ENCODE measurements at places on chromosomes 6 and 20.

GRCh38 chr6:10558565-10558964 is 37.4 kb downstream of the GCNT2 start:
- no peak overlapping the region for H3K27ac ChIP-seq
- H3K27me3 ChIP-seq: no peaks in the 10 kb centered on the region
- no peak overlapping the region for H3K4me3 ChIP-seq
- DNase-seq: no peak
- H3K36me3 ChIP-seq: no peaks in the 10 kb centered on the region
- peaks cover 10% of the 10 kb centered on the region for H3K4me1 ChIP-seq

- H3K27ac ChIP-seq: no peak overlapping the region
- no peak overlapping the region for H3K4me3 ChIP-seq
- H3K36me3 ChIP-seq: no peaks in the 10 kb centered on the region
- no peaks in the 10 kb centered on the region for H3K27me3 ChIP-seq
These were observed 13.8 kb upstream of the DDR1 start for GRCh38 chr6:30870546-30870945.

DNA sequence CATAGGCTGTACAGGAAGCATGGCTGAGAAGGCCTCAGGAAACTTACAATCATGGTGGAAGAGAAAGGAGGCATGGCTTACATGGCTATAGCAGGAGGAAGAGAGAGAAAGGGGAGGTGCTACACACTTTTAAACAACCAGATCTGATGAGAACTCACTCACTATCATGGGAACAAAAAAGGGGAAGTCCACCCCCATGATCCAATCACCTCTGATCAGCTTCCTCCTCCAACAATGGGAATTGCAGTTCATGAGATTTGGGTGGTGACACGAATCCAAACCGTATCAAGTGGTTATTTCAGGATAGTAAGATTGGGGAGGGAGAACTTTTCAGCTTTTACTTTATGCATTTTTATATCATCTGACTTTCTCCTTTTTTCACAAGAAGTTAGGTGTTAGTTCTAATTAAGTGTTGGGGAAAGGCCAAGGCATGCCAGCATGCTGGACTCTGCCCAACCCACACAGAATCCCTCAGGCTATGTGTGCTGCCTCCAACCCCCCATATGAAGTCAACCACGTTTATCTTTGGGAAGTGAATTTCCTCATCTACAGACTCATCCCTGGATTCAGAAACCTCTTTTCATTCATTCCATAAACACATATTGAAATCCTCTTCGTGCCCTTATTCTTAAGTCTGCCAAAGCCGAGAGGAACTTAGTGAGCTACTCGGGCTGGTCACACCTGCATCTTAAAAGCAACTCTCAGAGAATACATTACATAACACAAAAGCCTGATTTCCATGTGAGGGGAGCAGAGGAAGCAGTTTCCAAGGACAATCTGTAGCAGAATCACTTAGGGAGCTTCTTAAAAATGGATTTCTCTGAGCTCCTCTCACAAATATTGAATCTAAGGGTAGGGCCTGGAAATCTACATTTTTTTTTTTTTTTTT is 16.7 kb upstream of the CLIC5 start:
- H3K4me3 ChIP-seq: no peak overlapping the region
- H3K27me3 ChIP-seq: no peaks in the 10 kb centered on the region
- H3K27ac ChIP-seq: no peak overlapping the region
- H3K36me3 ChIP-seq: no peaks in the 10 kb centered on the region

GRCh38 chr6:129875610-129876520 is 14.8 kb upstream of the TMEM244 start:
- no peaks in the 10 kb centered on the region for H3K36me3 ChIP-seq
- H3K27me3 ChIP-seq: no peaks in the 10 kb centered on the region
- H3K4me3 ChIP-seq: no peak overlapping the region
- DNase-seq: no peak

DNA sequence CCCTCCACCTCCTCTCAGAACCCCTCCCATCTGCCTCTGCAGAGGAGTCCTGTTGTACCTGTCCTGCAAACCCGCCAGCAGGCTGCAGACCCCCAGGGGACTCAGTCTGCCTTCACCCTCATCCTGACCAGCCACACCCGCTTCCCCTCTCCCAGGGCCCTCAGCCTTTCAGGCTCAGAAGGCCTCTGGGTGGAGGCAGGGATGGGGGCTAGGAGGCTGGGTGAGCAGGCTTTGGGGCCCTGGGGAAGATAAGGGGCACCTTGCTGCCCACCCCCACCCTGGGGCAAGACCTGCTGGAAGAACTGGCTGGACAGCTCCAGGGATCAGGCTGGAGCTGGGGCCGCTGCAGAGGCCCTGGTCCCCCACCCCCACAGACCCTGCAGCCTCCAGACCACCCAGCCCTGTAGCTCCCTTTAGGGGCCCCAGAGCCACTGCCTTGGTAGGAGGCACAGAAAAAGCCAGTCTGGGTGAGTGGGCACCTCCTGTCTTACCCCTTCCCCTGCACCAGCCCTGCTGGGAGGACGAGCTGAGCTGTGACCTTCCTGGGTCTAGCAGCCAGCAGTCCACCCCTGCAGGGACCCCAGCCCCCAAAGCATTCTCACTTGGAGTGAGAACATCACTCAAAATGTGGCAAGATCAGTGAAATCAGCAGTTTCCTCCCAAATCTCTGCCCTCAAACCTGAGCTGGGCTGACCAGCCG is 5.2 kb downstream of the TEAD3 start:
- peaks cover 69% of the 10 kb centered on the region for H3K27me3 ChIP-seq
- no peak overlapping the region for H3K27ac ChIP-seq
- H3K4me1 ChIP-seq: peaks cover 48% of the 10 kb centered on the region
- no peak overlapping the region for H3K4me3 ChIP-seq
- no peaks in the 10 kb centered on the region for H3K36me3 ChIP-seq

DNA sequence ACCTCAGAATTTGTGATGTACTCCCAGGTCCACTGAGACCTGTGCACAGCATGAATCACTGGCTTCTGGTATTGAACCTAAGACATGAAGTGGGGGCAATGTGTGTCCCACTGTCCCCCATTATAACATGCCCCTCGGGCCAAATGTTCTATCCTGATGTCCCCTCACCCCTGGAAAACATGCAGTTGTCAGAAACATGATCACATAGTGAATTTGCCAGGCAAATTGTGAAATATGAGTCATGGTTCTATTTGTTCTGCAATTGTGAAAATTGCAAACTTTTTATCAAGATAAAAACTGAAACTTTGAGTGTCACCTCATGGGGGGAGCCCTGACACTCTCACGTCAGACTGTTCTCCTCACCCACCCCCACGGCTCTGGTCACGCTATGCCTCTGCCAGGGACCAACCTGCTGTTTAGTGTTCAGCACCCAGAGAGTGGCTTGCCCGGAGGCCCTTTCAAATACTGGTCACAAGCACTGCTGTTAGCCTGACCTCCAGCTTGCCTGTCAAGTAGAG is 305.3 kb downstream of the CLIC5 start:
- H3K36me3 ChIP-seq: no peaks in the 10 kb centered on the region
- no peaks in the 10 kb centered on the region for H3K27me3 ChIP-seq
- no peak overlapping the region for H3K27ac ChIP-seq
- H3K4me3 ChIP-seq: no peak overlapping the region

DNA sequence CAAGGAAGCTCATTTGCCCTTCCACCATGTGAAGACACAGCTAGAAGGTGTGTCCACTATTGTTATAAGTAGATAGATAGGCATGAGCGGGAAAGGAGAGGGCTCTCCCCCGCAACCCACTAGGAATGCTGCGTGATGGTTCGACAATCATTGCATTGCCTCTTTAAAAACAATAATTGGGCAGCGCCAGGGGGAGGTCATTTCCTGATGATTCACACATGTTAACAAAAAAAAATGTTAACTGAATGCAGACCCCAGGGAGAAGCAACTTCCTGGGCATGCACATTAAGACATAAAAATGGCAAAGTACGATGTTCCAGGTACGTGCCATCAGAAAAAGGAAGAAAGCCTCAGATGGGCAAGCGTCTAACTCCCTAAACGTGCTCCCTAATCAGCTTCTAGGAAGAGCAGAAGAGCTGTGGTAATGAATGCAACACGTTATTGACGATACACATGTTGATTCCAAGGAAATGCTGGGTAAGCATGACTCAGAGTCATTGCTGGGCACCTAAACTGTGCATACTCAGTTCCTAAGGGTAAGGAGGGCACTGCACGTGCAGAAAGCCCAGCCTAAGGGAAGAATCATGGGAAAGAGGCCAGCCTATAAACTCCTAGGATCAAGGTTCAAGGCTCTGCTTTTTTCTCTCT is 113.7 kb downstream of the FAM217A start:
- H3K27ac ChIP-seq: no peak overlapping the region
- no peaks in the 10 kb centered on the region for H3K36me3 ChIP-seq
- no peak for DNase-seq
- H3K4me1 ChIP-seq: no peaks in the 10 kb centered on the region

GRCh38 chr6:84278321-84278998 is 51.0 kb upstream of the CEP162 start:
- no peak overlapping the region for H3K4me3 ChIP-seq
- H3K27me3 ChIP-seq: no peaks in the 10 kb centered on the region
- no peak for DNase-seq
- H3K36me3 ChIP-seq: no peaks in the 10 kb centered on the region
- H3K4me1 ChIP-seq: no peaks in the 10 kb centered on the region
- no peak overlapping the region for H3K27ac ChIP-seq

DNA sequence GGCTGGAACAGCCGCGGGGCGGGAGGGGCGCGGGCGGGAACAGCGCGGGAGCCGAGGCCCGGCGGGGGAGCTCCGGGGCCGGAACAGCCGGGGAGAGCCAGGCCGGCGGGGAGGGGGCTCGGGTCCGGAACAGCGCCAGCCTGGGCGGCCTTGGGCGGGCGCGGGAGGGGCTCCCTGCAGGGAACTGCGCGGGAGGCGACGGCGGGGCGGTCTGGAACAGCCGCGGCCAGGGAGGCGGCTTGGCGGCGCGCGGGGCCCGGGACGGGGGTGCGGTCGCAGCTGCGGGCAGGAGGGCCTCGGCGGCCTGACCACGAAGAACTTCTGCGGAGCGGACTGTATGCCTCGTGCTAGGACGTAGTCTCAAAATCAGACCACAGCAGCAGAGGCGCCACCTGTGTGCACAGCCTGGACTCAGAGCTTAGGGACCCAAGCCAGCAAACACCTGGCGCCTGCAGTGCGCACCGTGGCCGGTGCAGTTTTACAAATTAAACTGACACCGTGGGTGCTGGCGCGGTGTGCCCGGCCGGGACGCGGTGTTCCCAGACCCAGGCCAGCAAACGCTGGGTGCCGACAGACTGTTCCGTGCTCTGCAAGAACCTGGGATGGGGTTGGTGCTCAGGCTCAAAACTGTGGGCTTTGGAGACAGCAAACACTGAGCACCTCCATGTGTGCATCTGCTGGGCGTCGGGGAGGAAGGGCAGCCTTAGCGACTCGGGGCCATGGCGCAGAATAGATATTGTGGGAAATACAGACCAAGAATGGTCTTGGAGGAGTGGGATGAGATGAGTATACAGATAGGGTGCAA is 572 bp downstream of the ZNF341 start:
- peaks cover 3% of the 10 kb centered on the region for H3K4me1 ChIP-seq
- DNase-seq: peak; percentile 57
- peak overlapping the region; percentile 96 for H3K27ac ChIP-seq

DNA sequence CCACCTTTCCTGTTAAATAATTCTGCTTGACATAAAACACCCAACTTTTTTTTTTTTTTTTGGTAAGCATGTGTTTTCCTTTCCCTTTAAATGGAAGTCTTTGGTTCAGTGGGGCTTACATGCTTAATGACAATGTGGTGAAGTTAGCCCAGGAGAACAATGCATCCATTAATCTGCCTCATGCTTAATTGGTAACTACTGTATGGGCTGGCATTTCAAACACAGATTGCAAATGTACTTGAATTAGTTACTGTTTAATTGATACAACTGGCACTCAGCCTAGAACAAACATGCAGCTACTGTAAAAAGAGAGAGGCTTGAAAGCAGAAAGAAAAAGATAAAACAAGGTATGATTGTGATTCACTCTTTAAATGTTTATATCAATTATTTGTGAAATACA is 483.6 kb upstream of the NOX3 start:
- H3K36me3 ChIP-seq: no peaks in the 10 kb centered on the region
- no peaks in the 10 kb centered on the region for H3K4me1 ChIP-seq
- H3K27me3 ChIP-seq: no peaks in the 10 kb centered on the region
- H3K4me3 ChIP-seq: no peak overlapping the region
- H3K27ac ChIP-seq: no peak overlapping the region
- no peak for DNase-seq

GRCh38 chr6:16095180-16095579 is 33.7 kb upstream of the MYLIP start:
- no peaks in the 10 kb centered on the region for H3K36me3 ChIP-seq
- no peak overlapping the region for H3K4me3 ChIP-seq
- H3K4me1 ChIP-seq: no peaks in the 10 kb centered on the region
- no peak for DNase-seq

DNA sequence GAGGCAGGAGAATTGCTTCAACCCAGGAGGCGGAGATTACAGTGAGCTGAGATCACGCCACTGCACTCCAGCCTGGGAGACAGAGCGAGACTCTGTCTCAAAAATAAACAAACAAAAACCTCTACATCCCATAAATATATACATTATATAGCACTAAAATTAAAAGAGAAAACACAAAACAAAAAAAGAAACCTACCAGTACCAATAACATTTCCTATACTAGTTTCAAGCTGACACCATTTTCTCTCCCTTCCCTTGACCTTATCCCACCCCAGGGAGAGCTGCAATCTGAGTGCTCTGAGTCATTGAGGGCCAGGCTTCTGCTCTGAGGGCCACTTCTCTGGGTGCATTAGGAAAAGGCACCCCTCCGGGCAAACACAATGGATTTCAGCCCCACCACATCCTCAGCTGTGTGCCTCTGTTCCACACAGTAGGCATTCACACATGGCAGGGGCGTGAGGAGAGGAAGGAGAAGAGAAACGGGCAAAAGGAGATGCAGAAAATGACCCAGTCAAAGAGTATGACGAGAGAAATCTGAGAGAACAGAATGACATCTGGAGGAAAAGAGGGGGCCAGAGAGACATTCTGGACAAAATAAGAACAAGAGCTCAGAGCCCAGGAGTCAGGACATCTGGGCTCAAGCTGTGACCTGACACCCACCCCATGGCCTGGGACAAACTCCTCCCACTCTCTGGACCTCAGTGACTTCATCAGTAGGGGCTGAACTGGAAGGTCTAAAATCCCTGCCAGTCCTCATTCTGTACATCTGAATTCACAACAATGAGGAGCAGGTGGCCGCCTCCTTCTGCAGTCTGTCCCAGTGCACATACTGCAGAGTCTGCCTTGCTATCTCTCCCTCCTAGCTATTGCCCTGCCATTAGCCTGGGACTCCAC is 18.2 kb downstream of the TRIM26 start:
- no peaks in the 10 kb centered on the region for H3K27me3 ChIP-seq
- H3K36me3 ChIP-seq: peaks cover 66% of the 10 kb centered on the region
- DNase-seq: no peak
- H3K4me1 ChIP-seq: no peaks in the 10 kb centered on the region

GRCh38 chr6:46914279-46914810 is 7.4 kb downstream of the ADGRF5 start:
- H3K27me3 ChIP-seq: no peaks in the 10 kb centered on the region
- H3K36me3 ChIP-seq: no peaks in the 10 kb centered on the region
- H3K4me1 ChIP-seq: no peaks in the 10 kb centered on the region
- DNase-seq: no peak
- H3K4me3 ChIP-seq: no peak overlapping the region

GRCh38 chr6:474453-475185 is 83.1 kb downstream of the IRF4 start:
- peak overlapping the region; percentile 4 for H3K4me3 ChIP-seq
- H3K27me3 ChIP-seq: no peaks in the 10 kb centered on the region
- H3K4me1 ChIP-seq: peaks cover 18% of the 10 kb centered on the region
- H3K36me3 ChIP-seq: no peaks in the 10 kb centered on the region
